Fibroblast of skin of left quadriceps (primary cell): ENCODE measurements at places on chromosomes 2 and 18.

- no peak for DNase-seq
Observed at GRCh38 chr2:145159676-145160075, 639.8 kb upstream of the ZEB2 start.

GRCh38 chr2:54775710-54776109 is 52.2 kb downstream of the EML6 start:
- DNase-seq, result no peak

GRCh38 chr18:52237551-52237950 is 102.4 kb upstream of the DCC start:
- peak; percentile 16 for DNase-seq

DNA sequence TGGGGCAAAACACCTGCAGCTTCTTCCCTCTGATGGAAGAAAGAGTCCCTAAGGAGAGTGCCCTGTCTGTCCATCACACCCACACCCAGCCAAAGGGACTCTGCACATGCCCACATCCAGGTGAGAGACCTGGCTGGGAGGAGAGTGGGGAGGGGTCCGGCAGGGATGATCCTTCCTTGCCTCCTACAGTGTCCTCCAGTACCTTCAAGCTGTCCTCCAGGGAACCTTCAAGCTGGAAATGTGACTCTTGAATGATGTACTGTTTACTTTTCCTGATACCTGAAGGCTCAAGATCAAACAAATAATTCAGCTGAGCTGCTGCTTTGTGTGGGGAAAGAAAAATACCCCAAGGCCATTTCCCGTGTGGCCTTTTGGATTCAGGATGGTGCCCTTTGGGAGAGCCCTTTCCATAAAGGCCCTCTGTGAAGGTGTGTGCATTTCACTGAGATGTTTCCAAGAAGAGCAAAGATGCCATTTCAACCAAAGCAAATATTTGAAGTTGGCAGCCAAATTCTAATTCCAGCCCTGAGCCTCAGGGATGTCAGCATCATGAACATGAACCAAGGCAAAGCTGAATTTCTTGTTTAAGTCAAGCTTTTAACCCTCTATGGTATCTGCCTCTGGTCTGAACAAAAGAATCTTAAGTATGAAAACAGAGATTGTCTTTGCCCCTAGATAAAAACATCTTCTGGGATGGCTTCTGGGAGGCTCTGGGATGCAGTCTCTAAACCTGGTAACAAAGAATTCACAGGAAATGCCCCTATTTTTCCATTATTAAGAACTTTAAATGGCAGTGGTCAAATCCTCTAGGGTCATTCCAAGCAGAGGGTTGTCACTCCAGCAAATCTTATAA is 11.1 kb downstream of the EVA1A start:
- DNase-seq, result no peak

GRCh38 chr2:182444806-182445205 is 18.0 kb upstream of the PDE1A start:
- DNase-seq, result no peak

DNA sequence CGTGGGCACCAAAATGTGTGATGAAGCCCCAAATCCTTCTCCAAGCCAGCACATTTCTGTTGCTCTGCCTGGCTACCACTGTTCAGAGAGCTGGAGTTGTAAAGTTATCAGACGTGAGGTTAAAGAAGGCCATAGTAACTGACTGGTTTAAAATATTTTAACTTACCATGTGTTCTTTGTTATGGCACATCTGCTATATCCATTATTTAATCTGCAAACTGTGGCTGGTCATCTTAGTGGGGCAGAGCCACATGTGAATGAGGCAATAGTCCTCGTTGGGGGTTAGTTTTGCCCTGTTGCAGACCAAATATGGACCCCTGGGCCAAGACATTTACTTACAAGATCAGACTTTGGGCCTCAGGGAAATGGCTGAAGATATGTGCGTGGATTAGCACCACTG is 214.4 kb upstream of the RASGRP3 start:
- DNase-seq, result no peak

DNA sequence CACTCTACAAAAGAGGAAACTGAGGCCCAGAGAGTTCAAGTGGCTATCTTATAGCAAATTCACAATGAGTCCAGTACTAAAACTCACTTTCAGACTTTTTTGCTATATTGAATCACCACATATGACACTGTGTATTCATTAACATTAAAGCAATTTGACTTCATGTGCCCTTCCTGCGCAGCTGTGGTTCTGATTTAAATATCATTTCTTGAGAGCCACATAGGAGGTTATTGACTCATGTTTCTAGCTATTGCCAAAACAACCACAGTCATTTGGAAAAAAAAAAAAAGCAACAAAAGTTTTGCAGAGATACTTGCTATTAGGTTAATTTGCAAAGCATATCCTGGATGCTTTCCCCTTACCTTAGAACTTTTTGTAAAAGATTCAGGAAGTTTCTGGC is 341.2 kb downstream of the PIK3C3 start:
- DNase-seq, result no peak

- no peak for DNase-seq
Observed at GRCh38 chr18:77249569-77250500, at the start of gene GALR1. TSS of gene GALR1 (plus strand) at chr18:77249848. CDS start at chr18:77250549, 701 bp downstream.

DNA sequence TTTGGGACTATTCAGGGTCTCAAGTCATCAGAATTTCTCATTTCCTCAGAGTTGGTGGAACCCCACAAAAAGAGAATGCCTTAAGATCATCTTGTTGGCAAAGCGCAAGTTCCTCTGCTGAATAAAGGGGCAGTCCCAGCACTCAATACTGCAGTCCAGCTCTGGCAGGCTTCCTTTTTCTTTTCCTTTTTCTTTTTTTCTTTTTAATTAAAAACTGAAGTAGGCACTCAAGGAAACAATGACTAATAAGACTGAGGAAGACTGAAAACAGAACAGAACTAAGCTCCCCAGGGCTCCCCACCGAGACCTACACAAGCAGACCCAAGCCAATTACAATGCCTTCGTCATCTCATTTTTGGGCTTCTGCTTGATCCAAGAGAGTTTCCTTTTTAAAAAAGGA is 82.0 kb downstream of the STK39 start:
- peak; percentile 37 for DNase-seq

DNA sequence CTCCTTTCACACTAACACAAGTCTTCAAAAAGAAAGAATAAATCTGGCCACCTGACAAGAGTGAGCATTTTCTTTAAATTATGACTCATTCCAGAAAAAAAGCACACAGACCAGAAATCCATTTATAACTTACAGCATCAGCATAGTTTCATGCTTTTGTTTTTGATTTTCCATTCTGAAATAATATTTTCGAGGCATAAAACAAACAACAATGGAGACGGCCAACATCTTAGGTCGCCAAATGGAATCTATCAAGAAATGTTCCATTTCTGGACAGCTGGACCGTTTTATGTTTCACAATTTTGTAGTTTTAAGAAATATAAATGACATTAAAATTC is 165.4 kb upstream of the ZFP36L2 start:
- peak; percentile 25 for DNase-seq

DNA sequence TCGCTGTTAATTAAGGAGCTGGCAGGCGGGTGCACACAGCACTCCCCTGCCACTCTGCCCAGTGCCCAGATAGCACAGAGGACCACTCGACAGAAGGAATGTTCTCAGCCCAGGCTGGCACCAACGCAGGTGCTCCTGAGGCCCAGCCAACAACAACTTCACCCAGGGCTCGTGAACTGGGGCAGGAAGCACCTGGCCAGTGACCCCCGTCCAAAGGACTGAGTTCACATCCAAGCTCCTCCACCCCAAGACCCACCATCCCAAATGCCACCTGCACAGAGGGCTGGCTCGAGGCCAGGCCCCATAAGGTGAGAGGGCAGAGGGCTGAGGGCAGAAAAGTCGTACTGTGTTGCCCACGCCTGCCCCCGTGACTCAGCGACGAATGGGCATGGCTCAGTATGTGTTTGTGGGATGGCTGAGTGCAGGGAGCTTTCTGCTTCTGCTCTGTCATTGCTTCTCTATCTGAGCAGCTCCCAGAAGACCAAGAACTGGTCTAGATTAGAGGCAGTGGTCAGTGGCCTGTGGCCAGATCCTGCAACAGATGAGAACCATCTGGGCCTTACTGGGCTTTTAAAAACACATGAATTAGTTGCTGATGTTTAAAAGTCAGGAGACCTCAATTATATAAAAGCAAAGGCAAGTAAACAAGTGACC is 68.4 kb downstream of the POLR1A start:
- no peak for DNase-seq

DNA sequence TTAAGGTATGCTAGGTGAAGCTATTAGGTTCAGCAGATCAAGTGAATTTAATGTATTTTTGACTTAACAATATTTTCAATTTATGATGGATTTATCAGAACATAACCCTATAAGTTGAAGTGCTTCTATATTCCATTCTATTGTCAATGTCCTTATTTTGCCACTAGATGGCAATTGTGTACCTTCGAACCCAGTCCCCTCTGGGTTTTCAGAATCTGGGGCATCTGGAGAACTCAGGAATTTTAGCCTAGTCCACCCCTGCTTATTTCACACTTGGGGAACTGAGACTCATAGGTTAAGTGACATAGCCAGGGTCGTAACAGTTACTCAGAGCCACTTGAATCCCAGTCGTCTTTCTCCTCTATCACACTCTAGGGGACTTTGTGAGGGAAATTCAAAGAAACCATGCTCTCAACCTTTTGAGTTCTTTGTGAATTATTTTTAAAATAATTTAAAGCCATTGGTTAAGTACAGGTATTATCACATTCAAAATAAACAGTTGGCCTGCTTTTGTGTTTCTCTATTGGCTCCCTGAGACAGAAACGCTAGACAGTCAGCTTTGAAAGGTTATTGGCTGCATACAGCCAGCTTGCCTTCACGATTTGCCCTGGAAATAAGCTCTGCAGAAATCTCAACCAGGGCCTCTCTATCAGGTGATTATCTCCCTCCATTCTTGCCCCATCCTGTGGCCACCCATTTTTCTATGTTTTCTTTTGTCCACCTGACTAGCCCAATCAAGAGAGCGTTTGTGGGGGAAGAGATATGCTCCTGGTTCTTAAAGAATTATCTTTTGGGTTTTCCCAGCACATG is 145.0 kb downstream of the TTC27 start:
- peak; percentile 35 for DNase-seq

DNA sequence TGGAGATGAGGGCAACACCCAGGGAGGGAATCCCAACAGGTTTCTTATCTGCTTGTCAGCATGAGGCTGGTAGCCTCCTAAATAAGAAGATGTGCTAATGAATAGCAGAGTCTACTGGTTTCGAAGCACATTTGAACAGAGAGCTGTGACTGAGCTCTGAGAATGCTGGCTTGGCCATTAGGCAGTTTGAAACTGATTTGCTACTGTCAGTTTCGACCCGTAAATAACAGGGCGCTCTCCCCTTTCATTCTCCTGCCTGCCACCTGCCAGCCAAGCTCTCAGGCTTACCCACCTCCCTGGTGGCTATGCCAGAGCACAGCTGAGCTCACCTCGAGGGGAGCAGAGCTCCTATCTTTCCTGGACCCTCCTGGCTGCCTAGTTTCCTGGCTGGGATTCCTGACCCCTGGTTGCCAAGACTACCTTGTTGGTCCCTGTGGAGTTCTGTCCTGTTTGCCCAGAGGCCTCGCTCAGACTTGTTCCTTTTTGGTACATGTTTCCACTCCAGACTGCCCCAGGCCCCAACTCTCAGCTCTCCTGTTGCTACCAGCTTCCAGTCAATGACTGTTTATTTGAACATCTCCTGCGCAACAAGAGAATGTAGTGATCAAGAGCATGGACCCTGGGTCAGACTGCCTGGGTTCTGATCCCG is 102.3 kb upstream of the ALPP start:
- DNase-seq, result no peak

GRCh38 chr2:7004636-7005035 is 87.4 kb downstream of the RNF144A start:
- no peak for DNase-seq

DNA sequence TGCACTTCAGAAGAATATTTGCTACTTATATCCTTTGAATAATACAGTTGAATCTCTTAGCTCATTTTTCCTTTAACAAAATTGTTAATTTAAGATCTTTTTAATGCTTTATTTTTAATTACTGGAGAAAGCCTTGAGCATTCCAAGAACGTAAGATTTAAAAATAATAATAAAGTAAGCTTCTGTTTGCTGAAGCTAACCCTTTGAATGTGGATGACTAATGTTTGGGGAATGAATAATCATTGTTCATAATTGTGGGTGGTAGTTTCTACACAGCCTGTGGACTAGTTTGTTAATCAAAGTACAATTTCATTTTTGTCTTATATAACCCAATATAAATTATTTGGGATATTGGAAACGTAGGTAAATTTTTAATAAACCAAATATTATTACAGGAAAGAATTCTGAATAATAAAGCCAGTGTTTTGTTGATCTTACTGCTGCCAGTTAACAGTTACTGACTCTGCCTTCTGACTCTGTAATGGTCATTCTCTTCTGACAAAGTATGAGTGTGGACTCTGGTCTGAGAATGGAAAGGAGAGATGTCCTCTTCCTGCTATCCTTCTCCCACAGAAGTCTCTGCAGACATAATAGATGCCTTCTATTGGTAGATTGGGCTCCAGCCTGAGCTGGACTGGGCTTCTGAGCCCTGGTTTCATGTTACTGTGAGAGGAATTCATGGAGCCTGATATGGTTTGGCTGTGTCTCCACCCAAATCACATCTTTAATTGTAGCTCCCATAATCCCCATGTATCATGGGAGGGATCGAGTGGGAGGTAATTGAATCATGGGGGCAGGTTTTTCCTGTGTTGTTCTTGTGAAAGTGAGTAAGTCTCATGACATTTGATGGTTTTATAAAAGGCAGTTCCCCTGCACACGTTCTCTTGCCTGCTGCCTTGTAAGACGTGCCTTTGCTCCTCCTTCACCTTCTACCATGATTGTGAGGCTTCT is 292.7 kb upstream of the SLC39A10 start:
- no peak for DNase-seq
